KG1 (cell line): ENCODE measurements at places on chromosomes 4 and X.

GRCh38 chr4:108982402-108983185 is 219.7 kb upstream of the ETNPPL start:
- DNase-seq, result no peak

DNA sequence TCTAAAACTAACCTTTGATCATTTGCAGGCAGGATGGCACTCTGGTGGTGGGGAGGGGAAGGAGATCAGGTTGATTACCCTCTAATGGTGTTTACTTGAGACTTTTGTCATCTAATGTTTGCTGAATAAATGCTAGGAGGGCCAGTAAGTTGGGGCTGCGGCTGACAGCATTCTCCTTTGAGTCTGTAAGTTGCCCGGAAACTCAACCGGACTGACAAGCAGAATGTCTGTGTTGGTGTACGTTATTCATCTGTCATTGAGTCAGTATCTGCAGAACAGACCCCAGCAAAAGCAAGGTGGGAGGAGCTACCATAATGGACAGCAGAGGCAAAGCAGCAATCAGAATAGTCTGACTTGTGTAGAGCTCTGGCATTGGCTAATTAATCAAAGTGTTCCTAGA is 1210.6 kb upstream of the PABPC4L start:
- no peak for DNase-seq

- DNase-seq, result no peak
These were observed at the start of gene PPP3CA for GRCh38 chr4:101347267-101347556. Gene PPP3CA (minus strand): TSS chr4:101347526.

GRCh38 chr4:182880387-182881356 is 36.5 kb downstream of the DCTD start:
- DNase-seq, result no peak

GRCh38 chr4:3248811-3249661 is at the start of gene MSANTD1:
Gene MSANTD1 (plus strand): TSS chr4:3249159. CDS start chr4:3249223, 64 bp downstream.
- DNase-seq, result no peak

DNA sequence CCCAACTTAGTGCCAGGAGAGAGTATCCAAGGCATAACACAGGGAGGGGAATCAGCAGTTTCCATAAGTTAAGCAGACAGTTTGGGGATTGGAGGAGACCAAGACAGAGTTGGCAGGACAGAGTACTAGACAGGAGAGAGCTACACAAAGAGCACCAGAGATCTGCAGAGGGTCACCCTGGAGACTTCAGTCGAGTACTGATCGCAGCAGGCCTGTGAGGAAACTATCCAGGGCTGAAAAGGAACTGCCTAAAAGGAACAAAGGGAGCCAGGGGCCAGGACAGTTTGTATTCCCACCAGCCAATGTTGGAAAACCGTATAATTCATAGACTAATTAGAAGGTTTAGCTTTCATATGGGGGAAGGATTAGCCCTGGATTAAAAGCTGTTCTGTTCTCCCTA is 80.6 kb upstream of the ENPP6 start:
- DNase-seq, result no peak

DNA sequence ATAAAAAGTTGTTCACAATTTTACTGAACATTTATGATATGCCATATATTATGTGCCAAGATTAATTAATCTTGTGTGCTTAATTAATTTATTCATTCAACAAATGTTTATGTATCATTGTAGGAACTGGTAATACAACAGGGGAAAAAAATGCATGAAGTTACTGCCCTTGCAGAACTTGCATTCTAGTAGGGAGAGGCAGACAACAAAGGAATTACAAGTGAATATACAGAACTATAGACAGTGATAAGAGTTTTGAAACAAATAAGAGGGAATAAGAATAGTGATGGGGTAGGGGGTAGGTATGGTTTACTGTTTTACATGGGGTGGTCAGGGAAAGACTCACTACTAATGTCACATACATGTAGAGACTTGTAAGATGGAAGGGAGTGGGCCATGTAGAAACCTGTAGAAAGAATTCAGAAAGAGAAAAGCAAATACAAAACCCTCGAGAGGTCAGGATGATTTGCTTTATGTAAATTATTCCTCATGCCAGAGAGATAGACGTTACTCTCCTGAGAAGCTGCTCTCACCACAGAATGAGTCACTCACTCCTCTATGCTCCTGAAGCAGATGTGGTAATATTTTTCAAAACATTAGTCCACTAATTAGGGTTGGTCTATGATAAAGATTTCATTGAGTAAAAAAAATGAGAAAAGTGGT is 855.0 kb upstream of the GRID2 start:
- DNase-seq, result no peak

DNA sequence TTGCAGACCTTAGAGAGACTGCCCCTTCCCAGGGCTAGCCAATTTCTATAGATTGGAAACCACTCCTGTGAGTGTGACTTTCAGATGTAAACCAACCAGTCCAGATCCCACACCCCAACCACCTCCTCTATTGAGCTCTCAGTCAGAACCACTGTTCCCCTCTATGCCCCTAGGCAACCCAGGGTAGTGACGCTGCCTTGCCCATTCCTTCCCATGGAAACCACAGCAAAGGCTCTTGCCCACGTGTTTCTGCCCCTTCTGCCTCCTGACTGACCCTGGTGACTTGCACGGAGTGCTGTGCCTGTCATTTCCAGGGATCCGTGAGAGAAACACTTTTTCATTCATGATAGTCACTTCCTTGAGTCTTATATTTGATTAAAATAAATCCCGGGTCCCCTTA is 32.4 kb downstream of the CYTL1 start:
- DNase-seq, result no peak

DNA sequence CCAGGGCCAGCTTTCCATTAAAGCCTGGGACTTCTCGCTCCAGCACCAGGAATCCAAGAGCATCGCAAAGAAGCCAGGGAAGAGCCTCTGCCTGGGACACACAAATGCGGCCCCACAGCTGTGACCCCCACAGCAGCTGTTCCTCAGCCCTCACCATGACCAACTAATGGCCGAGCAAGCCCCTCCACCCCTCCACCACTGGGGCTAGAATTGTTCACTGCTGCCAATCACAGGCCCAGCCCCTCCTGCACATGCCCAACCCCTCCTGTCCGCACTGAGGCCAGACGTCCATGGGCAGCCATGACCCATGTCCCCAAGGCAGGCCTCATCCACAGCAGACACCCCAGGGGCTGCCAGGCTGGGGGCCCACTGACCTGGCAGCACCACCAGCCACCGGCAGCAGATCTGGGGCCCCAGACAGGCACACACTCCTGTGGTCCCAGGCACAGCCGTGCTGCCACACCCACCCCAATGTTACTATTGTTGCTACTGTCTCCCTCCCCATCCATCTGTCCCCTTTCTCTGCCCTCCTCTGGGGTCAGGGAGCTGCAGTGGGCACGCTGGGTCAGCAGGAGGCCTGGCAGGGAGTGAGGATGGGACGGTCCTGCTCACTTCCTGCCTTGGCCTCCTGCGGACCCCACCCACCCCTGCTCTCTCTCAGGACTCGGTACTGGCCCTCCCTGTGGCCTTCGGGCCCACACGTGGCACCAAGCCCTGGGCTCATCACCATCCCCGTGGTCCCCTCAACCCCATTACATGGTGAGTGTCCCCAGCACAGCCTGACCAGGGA is 56.0 kb downstream of the ZFYVE28 start:
- no peak for DNase-seq

DNA sequence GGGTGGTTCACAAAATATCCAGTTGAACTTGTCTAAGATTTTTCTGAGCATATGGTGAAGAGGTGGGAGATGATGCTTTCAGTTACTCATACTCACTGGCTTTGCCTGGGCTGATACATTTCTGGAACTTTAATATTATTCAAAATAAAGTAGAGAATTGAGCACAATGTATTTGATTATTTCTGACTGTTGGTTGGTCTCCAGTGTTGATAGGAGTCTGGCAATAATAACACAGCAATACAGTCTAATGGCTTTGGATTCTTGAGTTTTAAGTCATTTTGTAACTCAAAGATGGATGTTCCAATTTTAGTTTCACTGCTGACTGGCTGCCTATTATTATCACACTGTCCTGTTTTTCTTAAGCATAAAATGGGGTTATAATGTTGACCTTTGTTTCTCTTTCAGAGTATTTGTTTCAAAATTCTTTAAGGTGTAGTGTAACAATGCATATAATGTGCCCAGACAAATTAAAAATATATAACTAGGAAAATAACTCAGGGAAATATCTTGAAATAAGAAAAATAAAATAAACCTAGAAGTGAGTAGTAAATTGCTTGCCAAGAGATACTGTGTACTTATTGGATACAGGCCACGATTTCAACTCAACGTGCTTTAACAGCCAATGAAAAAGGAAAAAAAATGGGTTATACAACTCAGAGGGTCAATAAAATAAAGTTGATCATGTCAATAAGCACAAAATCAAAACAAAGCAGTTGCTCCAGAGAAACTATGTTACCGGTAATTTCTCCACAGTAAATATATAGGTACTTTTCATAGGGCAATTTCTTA is 99.0 kb downstream of the ARSJ start:
- no peak for DNase-seq

DNA sequence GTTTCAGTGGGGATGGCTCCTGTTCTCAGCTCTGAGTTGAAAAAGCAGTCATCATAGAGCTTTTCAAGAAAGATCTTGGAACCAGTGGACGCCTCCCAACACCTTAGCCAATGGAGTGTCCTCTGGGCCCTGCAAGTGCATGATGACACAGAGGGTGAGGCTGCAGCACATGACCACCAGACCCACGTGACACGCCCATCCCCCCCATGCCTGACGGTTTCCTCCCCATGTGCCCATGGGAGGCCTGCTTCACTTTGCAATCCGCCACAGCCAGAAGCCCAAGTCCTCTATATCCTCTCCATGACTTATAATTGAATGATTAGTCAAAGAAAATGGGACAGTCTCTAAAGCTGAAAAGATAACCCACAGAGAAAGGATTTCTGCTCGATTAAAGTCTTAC is 187.0 kb downstream of the AFAP1 start:
- DNase-seq, result no peak

GRCh38 chr4:164012396-164013027 is 518.0 kb downstream of the TMA16 start:
- DNase-seq, result no peak

DNA sequence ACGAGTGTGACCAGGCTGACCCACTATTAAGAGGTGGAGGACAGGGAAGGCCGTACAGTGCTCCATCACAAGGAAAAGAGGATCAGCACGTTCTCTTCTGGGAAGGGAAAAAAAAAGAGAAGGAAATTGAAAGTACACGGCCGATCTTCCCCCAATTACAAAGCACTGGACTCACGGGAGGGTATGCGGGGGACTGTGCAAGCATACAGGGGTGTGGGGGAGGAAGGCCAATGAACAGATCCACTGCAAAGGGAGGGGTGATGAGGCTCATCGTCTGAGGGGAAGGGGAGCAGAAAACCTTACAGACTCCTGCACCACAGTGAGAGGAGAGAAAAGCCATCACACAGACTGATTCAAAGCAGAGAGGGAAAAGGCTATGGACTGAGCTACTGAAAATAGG is 1.1 kb downstream of the ELK1 start:
- no peak for DNase-seq

DNA sequence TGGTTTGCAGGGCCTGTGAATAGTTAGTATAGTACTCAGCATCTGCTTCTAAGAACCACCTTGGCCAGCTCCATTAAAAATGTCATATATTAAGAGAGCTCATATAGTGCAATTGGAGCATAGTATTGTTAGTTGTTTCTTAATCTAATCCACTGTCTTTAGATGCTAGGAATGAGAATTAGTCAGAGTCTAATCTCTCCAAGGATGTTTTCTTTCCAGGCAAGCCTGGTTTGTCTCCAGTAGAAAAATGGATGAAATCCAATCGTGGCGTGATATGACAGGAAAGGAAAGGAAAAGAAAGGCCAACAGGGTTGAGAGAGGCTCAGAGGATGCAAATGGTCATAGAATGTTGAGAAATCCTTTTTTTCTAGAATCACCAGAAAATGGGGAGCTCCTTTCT is 15.0 kb upstream of the TMEM164 start:
- no peak for DNase-seq

- DNase-seq, result no peak
These were observed 30.1 kb downstream of the NEUROG2 start for GRCh38 chr4:112485930-112486329.

- no peak for DNase-seq
These were observed 56.4 kb downstream of the USP38 start for GRCh38 chr4:143240939-143241679.

GRCh38 chr4:8272472-8273428 is 3.2 kb downstream of the HTRA3 start:
- DNase-seq, result no peak
